Hepatic stellate cell (primary cell): ENCODE measurements at places on chromosomes 6 and 20.

- DNase-seq, result no peak
Observed at GRCh38 chr20:53725575-53725970, 131.9 kb upstream of the ZNF217 start.

DNA sequence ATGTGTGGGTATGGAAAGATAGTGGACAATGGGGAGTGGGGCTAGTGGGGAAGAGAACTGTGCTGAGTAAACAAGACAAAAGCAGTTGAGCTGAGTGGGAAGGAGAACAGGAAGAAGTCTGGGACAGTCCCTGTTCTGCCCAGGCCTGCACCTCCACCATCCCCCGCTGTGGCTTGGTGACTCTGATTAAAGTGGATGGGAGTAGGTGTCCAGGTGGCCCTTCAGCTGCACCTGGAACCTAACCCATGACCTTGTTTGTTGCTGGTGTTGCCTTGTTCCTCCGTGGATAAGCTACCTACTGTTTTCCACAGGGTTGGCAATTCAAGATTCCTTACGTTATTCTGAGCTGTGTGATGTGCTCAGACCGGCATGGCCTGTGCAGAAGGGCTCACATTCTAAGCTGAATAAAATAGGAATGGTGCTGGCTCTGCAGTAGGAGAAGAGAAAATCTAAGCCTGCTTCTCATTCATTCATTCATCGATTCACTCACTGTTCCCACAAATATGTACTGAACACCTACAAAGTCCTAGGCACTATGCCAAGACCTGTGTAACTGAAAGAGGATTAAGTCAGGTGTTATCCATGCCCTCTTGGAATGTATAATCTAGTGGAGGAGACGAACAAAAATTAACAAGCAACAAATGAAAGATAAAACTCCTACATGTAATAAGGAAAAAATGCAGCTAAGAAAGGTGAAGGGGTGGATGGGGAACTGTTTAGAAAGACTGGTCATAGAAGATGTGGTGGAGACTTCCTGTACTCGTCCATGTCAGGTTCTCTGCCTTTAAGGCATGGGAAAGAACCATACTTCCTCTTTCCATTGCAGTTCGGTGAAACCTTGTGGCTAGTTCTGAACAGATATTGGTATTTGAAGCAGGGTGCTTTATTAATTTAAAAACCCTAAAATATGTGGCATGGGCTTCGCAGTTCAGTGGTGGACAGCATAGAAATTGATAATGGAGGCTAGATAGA is 10.1 kb upstream of the CALHM6 start:
- DNase-seq, result no peak

GRCh38 chr6:15887491-15888461 is 224.9 kb upstream of the DTNBP1 start:
- DNase-seq, result no peak

- no peak for DNase-seq
Observed at GRCh38 chr20:35226126-35226883, at the start of gene MMP24. Gene MMP24, plus strand, starts transcription at chr20:35226690. Its CDS starts 49 bp downstream, at chr20:35226739.

DNA sequence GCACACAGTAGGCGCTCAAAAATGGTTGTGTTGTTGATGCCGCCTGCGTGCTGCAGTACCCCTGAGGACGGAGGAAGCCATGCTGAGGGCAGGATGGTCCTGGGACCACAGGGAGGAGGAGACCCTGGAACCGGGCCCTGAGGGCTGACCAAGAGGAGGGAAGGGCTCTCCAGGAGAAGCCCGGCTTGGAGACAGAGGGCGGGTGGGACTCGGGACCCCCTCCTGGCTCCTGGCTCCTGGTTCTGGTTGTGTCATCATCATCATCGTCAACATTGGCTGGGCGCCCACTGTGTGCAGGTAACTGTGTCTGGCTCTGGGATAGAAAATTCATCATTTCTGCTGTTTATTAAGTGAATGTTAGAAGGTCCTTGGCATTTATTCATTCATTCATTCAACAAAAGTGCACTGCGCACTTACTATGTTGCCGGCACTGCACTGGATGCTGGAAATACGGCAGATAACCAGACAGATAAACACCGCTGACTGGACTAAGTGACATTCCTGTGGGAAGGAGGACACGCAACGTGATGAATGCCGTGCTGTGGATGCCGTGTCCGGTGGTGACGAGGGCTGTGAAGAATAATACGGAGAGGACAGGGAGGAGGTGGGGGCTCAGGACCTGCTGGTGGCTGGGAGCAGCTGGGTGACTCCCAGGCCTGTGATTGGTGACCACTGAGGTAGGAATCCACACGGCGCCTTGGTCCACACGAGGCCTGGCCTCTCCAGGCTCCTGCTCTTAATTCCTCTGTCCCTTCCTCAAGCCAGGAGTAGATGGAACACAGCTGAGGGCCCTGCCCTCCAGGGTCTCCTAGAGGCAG is 35.3 kb downstream of the SPDEF start:
- no peak for DNase-seq

GRCh38 chr6:28969129-28969528 is 36.0 kb downstream of the ZNF311 start:
- no peak for DNase-seq

- DNase-seq, result no peak
Observed at GRCh38 chr20:11453430-11453829, 464.3 kb upstream of the BTBD3 start.

GRCh38 chr6:33333666-33334065 is 16.1 kb upstream of the ZBTB22 start:
- DNase-seq, result no peak

DNA sequence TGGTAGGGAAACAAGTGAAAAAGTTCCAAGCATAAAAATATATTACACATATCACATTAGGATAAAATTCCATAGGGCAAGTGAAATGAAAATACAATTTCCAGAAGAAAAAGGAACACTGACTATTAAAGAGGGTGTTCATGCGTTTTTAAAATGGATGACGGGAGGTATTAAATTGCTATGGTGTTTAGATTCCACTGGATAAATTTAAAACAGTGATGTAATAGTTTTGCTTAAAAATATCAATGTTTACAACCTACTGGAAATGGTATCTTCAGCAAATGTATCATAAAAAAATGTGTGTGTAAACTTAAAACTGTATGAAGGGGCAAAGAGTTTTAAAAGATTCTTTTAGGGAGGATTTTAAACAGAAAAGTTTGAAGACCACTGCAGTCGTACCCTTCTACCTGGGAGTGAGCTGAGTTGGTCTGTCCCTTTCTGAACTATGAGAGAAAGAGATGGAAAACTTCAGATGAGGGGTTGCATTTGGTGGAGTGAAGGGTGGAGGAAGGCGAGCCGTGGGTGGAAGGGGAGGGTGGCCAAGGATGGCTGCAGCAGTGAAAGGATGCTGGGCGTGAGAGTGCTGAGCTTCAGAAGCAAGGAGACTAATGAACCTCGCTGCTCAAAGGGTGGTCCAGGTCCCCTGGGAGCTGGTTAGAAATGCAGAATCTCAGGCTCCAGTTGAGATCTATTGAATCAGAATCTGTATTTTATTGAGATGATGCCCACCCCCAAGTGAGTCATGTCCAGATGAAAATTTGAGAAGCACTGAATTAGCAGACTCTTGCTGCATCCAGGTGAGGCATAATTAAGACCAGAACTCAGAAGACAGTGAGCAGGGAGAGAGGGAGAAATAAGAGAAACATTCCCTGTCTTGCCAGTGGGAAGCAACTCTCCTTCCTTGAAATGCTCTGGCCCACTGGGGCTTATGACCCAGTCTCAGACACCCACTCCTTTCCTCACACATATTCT is 54.5 kb upstream of the MRPS10 start:
- no peak for DNase-seq

- no peak for DNase-seq
Observed at GRCh38 chr20:24702501-24703283, 233.3 kb downstream of the SYNDIG1 start.

- DNase-seq, result peak; percentile 54
Observed at GRCh38 chr20:43914311-43915210, at the start of gene TOX2. Gene TOX2, plus strand, starts transcription at chr20:43914852. Its CDS starts 40 bp downstream, at chr20:43914892.

DNA sequence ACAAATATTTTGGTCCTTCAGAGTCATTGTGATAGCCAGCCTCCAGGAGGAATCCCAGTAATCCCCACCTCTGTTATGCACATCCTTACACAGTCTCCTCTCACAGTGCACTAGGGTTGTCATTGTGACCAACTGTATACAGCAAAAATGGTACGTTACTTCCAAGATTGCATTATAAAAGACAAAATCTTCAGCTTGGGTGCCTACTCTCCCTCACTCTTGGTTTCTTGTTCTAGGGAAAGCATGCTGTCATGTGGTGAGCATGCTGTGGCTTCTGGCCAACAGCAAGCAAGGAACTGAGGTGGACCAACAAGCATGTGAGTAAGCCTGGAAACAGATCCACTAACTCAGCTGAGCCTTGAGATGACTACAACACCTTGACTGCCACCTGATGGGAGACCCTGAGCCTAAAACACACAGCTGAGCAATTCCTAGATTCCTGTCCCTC is 130.1 kb upstream of the DST start:
- no peak for DNase-seq

DNA sequence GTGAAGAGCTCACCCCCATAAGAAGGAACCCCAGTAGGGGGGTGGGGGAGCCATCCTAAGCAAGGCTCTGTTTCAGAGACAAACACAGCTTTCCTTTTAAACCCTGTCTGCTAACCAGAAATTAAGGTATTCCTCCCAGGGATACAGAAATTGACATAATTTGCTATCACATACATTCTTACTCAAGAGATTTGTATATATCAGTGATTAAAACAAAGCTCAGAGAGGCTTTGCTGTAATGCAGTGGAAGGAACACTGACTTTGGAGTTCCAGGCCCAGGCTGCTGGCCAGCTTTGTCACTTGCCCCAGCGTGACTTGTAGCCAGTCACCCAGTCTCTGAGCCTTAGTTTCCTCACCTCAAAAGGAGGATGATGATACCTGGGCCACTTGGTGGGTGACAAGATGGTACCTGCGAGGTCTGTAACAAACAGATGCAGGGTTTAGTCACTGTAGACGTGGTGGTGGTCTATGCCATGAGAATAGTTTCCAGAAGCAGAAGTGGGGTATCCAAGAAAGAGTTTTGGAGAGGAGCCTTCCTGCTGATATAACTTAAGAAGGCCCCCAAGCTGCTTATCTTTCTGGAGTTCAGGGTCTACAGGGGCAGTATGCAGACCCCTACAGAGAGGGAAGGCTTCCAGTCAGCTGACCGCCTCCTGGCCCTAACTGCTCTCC is 3.2 kb upstream of the FOXF2 start:
- no peak for DNase-seq

DNA sequence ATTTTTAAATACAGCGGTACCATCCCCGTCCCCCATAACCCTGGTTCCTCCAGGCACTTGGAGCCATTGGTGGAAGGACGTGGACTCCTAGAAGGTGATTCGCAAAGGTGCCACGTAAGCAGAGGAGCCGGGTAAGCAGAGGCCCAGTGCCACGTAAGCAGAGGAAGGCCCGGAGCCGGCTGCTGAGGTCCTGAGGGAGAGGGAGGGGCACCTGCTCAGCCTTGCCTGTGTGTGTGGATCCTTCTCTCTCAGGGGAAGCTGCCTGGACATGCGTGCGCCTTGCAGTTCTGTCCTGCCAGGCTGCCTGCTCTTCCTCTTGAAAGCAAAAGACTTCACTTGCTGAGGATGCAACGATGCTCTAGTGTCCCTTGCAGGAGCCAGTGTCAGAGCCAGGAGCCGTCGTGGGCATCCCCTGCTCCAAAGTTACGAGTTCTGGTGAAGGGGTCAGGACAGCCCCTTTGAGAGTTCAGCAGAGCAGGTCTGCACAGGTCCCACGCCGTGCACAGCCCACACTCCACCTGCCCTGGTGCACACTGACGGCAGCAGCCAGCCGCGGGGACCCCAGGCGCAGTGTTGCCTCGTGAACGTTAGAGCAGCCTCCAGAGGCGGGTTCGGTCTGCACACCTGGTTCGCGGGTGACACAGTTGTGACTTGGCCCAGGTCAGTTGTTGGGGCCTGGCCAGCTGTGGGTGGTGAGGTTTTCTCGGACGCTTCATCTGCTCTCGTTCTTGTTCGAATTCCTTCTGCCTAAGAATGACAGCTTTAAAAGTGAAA is 1.9 kb upstream of the NKAIN4 start:
- no peak for DNase-seq

- DNase-seq, result no peak
Observed at GRCh38 chr6:158703111-158703836, 53.4 kb downstream of the SYTL3 start.

GRCh38 chr6:120945905-120946594 is 388.2 kb downstream of the TBC1D32 start:
- no peak for DNase-seq

DNA sequence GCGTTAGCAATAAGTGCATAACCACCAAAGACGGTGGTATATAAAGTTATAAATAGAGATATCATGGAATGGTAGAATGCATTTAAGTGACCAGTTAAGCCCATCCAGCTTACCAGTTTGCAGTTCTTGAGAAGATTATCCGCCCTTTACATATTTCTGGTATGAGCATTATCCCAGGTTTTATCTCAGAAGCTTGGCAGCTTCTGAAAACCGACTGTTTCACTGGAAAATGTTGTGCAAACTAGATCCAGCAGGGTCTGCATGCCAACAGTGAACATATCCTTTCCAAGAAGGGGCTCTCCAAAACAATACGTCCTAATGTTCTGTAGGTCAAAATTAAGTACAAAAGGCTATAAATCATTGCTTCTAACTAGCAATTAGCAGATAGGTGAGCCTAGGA is 29.5 kb upstream of the SHLD1 start:
- no peak for DNase-seq

GRCh38 chr6:142235791-142236190 is 66.0 kb upstream of the ADGRG6 start:
- no peak for DNase-seq

GRCh38 chr6:122798099-122798641 is 9.1 kb downstream of the SMPDL3A start:
- DNase-seq, result peak; percentile 26

DNA sequence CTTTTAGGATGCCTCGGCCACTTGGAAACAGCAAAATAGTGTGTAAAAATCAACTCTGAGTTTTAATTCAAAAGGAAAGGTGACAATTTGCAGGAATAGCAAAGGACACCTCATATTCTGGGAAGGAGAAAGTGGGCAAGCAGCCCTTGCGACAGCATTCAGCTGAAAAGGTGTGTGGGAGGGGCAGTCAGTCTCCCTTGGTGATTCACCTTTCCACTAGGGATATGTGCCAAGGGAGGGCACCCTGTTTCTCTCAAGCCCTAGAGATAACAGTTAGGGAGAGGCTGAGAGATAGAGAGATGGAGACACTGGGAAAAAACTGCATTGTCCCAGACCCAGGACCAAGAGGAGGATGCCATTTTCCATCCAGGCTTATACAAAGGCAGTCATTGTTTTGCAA is 228.1 kb downstream of the EPM2A start:
- DNase-seq, result no peak

DNA sequence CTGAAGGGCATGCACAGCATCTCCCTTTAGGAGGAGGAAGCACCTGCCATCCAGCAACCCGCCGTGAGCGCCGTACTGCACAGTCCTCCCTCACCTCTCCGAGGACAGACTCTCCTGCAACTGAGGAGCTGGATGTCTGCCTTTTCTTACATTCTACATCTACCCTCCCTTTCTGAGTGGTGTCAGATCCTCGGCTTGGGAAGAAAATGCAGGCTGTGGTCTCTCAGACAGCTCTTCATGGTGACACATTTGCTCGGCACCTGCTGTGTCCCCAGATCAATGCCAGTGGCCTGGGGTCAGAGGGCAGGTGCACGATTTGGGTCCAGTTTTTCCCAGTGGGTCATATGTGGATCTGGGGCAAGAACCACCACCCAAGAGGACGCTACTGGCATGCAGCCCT is 40.1 kb upstream of the BHLHE23 start:
- DNase-seq, result no peak

GRCh38 chr20:6209093-6209492 is 86.3 kb upstream of the FERMT1 start:
- DNase-seq, result no peak

- no peak for DNase-seq
Observed at GRCh38 chr6:132931936-132932514, 117.7 kb downstream of the RPS12 start.

GRCh38 chr6:43517505-43518357 is 842 bp downstream of the POLR1C start:
- no peak for DNase-seq
